ENCODE measurements at places on chromosomes 3 and 15. TPM values are rescaled to one million over a fixed set of nuclear protein-coding genes. Genes with fewer than 3 reads are reported as not detected.

The DAZL gene
- not detected for total RNA-seq

The CELF6 gene
- total RNA-seq: 2.4 TPM

The THRB gene
- 22.3 TPM for total RNA-seq

The ERICH6 gene
- total RNA-seq: not detected

The CLDN11 gene
- total RNA-seq: 267 TPM

Data from metanephros (tissue), 2 donors.